ENCODE measurements at places on chromosomes 6 and 20.

DNA sequence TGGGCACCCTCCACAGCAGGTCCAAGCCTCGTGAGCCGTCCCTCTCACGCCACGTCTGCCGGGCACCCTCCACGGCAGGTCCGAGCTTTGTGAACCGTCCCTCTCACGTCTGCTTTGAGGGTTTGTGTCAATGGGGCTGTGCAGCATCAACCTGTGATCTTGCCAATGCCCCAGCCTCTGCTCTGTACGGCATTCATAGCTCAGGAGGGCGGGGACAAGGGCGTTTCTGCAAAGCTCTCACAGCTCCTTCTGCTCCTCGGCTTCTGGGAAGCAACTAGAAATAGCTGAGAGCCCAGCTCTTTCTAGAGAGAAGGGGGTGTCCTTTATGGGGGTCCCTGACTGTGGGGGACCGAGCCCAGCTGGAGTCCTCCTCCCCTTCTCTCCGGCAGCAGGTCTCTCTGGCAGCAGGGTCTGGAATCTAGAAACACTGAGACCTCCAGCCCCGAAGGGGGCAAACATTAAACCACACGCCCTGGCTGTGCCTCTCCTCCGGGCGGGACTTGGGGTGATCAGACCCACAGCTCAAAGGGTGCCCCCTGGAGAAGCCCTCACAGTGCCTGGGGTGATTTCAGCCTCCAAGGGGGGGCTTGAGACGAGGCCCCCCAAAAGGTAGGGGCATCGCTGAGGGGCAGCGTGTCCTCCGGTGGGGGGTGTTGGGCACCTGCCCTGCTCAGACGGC lies 41.2 kb upstream of the CHRNA4 start:
- DNase-seq: no peak

DNA sequence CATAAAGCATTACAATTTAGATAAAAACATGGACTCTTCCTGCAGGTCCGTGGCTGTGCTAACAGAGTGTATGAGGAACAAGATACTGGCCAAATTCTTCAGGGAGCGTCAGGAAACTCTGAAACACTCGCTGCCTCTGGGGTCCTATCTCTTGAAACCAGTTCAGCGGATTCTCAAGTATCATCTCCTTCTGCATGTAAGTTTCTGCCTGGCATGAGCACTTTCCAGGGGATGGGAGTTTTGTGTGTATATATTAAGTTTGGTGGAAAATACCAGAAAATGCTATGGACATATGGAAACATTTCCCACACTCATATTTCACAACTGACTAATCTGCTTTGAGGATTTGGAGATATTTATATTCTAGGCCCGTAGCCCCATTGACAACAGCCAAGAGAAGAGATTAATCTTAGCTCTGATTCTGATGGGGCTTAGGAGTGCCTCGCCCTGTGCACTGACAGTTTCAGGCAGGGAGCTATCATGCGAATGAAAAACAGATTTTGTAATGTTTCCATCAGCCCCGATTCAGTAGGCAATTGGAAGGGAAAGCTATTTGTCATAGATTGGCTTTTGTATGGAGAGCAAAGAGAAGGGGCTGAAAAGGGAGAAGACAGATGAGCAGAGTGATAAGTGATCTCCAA lies 64.7 kb upstream of the MTHFD1L start:
- DNase-seq: no peak

DNA sequence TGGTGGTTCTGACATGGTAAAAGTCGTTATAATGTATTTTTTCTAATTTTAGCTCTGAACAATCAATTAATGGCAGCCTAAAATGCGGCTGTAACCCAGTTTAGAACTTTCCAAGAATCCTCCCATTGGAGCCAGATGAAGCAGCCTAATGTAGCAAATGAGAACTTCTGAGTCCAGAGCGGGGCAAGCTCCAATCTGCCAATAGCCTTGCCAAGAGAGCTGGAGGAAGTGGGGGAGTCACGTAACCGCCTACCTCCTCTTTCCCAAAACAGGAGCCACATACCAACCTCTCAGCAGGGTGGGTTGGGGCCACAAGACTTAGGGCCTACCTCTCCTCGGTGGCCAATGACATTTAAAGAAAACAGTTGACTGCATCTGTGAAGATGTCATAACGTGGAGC lies 230.6 kb downstream of the SOD2 start:
- DNase-seq: no peak

GRCh38 chr6:166904101-166904746 lies 52.1 kb downstream of the RNASET2 start:
- DNase-seq: peak; percentile 42

DNA sequence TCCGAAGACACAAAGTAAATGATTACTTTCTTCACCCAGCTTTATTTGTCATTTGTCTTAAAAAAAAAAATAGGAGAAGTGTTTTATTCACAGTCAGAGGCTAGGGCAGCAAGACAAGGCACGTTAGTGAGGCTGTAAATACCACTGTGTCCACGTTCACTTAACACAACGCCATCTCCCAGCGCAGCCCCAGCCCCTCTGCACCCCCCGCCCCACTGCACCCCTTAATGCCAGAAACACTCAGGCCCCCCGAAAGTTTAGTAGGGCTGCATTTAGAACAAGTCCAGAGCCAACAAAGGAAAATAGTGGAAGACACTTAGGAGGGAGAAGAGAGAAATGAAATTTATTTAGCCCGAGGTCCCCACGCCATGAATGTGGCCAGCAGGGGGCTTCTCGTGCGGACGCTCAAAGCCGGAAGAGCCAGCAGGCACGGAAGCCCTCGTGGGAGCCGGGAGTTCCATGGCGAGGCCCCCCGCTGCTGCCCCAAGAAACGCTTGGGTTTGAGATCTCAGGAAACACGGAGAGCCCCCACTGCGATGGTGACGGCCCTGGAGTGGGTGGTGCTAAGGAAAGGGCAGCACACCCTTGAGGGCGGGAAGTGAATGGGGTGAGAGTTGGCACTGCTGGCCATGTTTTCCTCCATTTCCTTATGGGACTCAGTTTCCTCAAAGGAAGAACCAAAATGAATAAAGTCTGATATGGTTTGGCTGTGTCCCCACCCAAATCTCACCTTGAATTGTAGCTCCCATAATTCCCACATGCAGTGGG lies 50.2 kb downstream of the IYD start:
- peak; percentile 85 for DNase-seq

DNA sequence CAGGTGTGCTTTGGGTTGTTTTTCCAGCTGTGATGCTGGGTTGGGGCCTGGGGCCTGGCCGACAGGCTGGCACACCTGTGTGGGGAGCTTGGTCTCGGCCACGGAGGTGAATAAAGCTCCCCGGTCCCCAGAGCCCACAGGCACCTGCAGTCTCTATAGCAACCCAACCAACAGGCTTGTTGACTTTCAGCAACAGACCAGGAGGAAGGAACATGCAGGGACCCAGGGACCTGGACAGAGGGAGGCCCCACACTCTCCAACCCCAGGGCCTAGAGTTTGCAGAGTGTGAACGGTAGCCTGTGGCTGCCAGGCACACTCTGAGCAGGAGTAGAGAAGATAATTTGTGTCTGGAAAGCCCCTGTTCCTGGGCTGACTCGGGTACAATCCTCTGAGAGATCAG lies 14.6 kb upstream of the SYNJ2 start:
- DNase-seq: no peak

All from HAP-1 (cell line).